ENCODE measurements at places on chromosomes 16 and 17. TPM values are rescaled to one million over a fixed set of nuclear protein-coding genes. Genes with fewer than 3 reads are reported as not detected.

DNA sequence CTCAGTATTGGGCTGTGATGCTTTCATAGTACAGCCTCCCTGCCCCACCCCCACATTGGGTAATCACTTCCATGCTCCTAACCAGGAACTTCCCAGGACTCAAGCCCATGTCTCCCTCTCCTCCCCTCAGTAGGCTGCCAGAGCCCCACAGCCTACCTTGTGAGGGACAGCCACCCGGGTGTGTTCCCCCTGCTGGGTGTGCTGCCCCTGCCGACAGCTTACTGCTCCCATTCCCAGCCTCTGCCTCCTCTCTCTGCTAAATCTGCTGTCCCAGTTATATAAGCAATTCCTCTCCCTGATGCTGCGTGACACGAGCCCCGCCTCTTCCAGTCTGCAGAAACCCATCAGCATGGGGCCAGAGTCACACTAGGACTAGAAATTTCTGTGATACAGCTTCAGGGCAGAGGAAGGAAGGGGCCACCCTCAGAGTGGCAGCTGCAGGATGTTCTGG is at the start of gene RSKR:
Gene RSKR (minus strand): TSS at position 255 of the 451 bp plus-strand sequence. CDS start 24 bp downstream, at position 231.
- no peak for DNase-seq

- DNase-seq, result no peak
Measured at GRCh38 chr16:55184052-55184451, 140.0 kb upstream of the IRX6 start.

Gene ARHGDIG
- 12.3 TPM for total RNA-seq

Gene CCDC137
- total RNA-seq, result 13.7 TPM

Gene CCL15
- total RNA-seq, result not detected

DNA sequence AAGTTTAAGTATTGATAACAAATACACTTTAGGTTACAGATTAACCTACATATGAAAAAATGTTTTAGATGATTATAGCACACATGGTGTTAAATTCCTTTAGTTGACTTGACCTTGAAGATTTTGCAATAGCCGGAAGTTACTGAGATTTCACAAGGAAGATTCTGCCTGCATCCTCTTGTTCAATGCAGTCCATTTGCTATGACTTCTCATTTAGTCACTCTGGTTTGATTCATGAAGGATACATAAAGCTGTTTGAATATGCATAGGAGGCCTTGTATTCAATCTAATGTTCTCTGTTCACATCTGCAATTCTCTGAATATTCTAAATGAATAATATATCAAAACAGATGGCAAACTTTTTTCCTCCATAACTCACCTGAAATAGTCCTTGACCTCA is 870.2 kb upstream of the GOT2 start:
- no peak for DNase-seq

Gene SDR42E2
- total RNA-seq, result 0.07 TPM

Gene HS3ST3B1
- 0.13 TPM for total RNA-seq

GRCh38 chr17:56867948-56868376 is 34.0 kb downstream of the DGKE start:
- DNase-seq, result peak; percentile 90

Gene HCRT
- total RNA-seq, result not detected

Gene CDRT15L2
- total RNA-seq, result not detected

- DNase-seq, result no peak
Measured at GRCh38 chr17:34141590-34141989, 113.5 kb upstream of the CCL2 start.

GRCh38 chr16:30379158-30379783 is 3.1 kb downstream of the SEPTIN1 start:
- no peak for DNase-seq

- DNase-seq, result no peak
Measured at GRCh38 chr16:78437352-78437968, 338.0 kb downstream of the WWOX start.

DNA sequence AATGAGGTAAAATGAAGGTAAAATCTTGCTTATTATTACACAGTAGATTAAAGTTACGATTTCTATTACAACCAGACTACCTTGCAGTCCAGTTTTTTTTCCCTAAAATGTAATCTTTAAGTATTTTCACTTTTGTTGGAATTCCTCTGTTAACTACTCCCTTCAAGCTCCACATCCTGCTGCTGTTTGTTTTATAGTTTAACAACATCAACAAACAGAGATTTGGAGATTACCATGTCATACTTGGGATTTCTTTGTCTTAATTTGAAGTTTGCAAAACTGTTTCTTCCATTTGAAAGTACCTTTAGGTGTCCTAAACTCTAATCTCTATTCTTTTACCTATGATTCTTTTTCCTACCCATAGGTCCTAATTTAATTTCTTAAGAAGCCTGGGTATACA is 83.3 kb downstream of the ABHD15 start:
- no peak for DNase-seq
